ENCODE measurements at places on chromosomes 2 and 18.

- DNase-seq = no peak
Measured at GRCh38 chr2:11829324-11829946, 83.0 kb downstream of the LPIN1 start.

DNA sequence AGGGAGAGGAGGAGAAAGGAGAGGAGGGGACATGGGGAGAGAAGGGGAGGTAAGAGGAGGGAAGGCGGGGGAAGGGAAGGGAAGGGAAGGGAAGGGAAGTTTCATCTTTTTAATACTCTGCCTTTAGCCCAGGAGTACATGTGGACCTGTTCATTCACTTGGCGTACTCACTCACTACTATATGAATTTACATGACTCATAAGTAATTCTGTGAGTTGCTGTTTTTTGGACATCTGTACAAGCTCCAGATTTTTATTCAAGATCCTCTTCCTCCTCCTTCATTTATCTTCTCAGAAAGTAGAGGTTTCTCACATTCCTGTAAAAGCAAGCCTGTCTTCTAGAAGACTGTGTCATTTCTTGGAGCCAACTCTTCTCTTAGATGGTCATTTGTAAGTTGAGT lies 84.6 kb downstream of the RDH14 start:
- DNase-seq = no peak

GRCh38 chr2:16900405-16901025 lies 234.9 kb upstream of the CYRIA start:
- DNase-seq = no peak

DNA sequence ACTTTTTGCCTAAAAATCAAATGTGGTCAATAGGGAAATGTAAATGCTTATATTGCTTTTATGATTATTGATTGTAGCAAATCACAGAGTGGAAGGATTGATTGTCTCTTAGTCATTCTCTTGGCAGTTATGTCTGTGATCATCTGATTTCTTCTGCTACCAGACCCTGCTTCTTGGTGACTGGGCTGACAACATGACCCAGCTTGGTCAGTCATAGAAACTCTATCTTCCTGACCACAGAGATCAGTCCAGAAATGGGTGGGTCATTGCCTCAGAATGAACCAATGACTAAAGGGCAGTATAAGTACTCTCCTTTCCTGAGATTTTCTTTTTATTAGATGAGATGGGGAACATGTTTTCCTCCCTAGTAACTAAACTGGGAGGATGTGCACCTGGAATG lies 87.6 kb downstream of the MAIP1 start:
- DNase-seq = no peak

DNA sequence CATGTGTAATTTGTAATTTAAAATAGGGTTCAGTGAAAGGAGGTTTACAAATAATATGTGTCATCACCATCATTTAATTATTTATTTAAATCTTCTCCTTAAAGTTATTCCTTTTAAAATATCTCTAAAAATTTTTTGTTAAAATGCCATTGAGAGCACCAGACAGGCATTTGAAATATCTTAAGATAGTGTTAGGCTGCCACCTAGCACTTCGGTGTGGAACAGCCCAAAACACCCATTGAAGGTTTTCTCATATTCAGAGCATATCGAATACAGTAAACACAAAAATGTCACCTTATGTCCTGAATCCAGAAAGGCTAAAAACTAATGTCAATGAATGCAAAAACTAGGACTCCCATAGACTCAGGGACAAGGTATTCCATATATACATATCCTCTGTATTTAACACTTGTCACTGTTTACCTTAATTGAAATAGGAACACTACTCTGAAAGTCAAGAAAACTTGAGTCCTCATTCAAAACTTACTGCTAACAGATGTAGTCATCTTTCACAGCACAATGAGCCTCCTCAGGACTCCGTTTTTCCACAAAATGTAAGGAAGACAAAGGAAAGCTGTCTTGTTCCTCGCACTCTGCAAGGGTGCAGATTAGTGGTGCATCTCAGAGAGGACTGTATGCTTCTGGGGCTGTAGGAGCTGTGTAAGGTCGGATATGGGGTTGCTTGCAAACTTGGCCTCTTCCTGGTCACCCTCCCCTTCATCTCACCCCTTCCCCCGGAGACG lies 329.5 kb downstream of the PAX3 start:
- DNase-seq = no peak

DNA sequence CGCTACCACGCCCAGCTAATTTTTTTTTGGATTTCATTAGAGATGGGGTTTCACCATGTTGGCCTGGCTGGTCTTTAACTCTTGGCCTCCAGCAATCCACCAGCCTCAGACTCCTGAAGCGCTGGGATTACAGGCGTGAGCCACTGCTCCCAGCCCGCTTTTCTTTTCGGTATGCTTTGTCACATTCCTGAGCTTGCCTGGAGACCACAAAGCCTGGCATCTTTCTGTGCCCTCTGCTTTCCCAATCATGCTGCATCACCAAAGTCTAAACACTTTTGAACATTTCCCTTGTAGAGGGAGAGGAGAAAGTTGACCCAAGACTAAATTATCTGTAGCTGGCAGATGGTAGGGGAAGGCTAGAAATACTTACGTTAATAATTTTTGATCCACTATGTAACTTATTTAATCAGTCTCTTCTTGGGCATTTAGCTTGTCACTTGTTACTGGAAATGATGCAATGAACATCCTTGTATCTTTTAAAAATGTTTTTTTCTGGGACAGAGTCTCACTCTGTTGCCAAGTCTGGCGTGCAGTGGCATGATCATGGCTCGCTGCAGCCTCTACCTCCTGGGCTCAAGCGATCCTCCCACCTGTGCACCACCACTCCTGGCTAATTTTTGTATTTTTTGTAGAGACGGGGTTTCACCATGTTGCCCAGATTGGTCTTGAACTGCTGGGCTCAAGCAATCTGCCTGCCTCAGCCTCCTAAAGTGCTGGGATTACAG lies 2.7 kb upstream of the NPC1 start:
- DNase-seq = no peak

Data from coronary artery (tissue), 2 donors.